PC-9 (cell line): ENCODE measurements at places on chromosomes 4 and X. TPM values are rescaled to one million over a fixed set of nuclear protein-coding genes. Genes with fewer than 3 reads are reported as not detected.

Gene SMPX
- total RNA-seq, result not detected in 2 replicates

Gene MAGEA11
- total RNA-seq, result not detected in 2 replicates

Gene GUCY1A1
- 0.17 and 0.43 TPM in 2 replicates for total RNA-seq

Gene USP27X
- total RNA-seq, result 1.1 and 1.3 TPM in 2 replicates

Gene GNRHR
- total RNA-seq, result not detected in 2 replicates

Gene GRK4
- 3.1 and 4.4 TPM in 2 replicates for total RNA-seq

Gene ADGRG2
- 0.20 and 0.22 TPM in 2 replicates for total RNA-seq

Gene RTL3
- total RNA-seq, result not detected in 2 replicates

Gene ODAPH
- 0.24 TPM in 1 of 2 replicates, not detected in the other for total RNA-seq

Gene ADH1A
- total RNA-seq, result not detected in 2 replicates

Gene HTN1
- not detected in 2 replicates for total RNA-seq

Gene DHX15
- total RNA-seq, result 134 and 157 TPM in 2 replicates

Gene SSX1
- not detected in 2 replicates for total RNA-seq

Gene FAM90A26
- not detected in 2 replicates for total RNA-seq

Gene TMPRSS11F
- total RNA-seq, result not detected in 2 replicates

Gene SMARCA5
- total RNA-seq, result 34.4 and 40.5 TPM in 2 replicates

Gene PARM1
- 0.44 and 0.70 TPM in 2 replicates for total RNA-seq

Gene TCP11X2
- not detected in 2 replicates for total RNA-seq

Gene PPM1K
- 5.4 and 5.7 TPM in 2 replicates for total RNA-seq

Gene TMEM144
- 9.2 and 13.4 TPM in 2 replicates for total RNA-seq

Gene EMCN
- not detected in 2 replicates for total RNA-seq

Gene CTAG2
- not detected in 2 replicates for total RNA-seq

Gene SMR3B
- total RNA-seq, result not detected in 2 replicates

Gene UGT2B17
- not detected in 2 replicates for total RNA-seq

Gene SPATA18
- total RNA-seq, result 0.13 and 0.20 TPM in 2 replicates

Gene STX18
- 25.3 and 30.5 TPM in 2 replicates for total RNA-seq

Gene ASMTL
- 42.7 and 55.4 TPM in 2 replicates for total RNA-seq

Gene ARMCX1
- 0.15 TPM in 1 of 2 replicates, not detected in the other for total RNA-seq

Gene CSAG3
- total RNA-seq, result 41.6 and 52.9 TPM in 2 replicates

Gene DDX3X
- 130 and 158 TPM in 2 replicates for total RNA-seq

Gene PF4V1
- not detected in 2 replicates for total RNA-seq

Gene SPIN4
- 14.1 and 20.1 TPM in 2 replicates for total RNA-seq

Gene GAGE12F
- not detected in 2 replicates for total RNA-seq

Gene MAOB
- total RNA-seq, result 0.55 and 0.74 TPM in 2 replicates

Gene CT45A3
- not detected in 2 replicates for total RNA-seq

Gene CYLC1
- total RNA-seq, result not detected in 2 replicates

Gene MAGEC3
- not detected in 2 replicates for total RNA-seq

Gene ARMCX2
- total RNA-seq, result 4.4 and 5.2 TPM in 2 replicates

Gene GRPR
- 1.1 TPM in 1 of 2 replicates, not detected in the other for total RNA-seq

Gene CD38
- 0.90 and 1.3 TPM in 2 replicates for total RNA-seq

Gene PLAC8
- 39.0 and 52.7 TPM in 2 replicates for total RNA-seq

Gene ADAMTS3
- 0.30 and 0.76 TPM in 2 replicates for total RNA-seq

Gene MAGEB5
- not detected in 2 replicates for total RNA-seq

Gene GAGE12J
- not detected in 2 replicates for total RNA-seq

Gene VAMP7
- 60.2 and 77.7 TPM in 2 replicates for total RNA-seq

Gene TDO2
- 0.83 and 1.3 TPM in 2 replicates for total RNA-seq

Gene FRMPD3
- 0.20 and 0.23 TPM in 2 replicates for total RNA-seq
